GM12878 (cell line): ENCODE measurements at places on chromosomes 1 and 21. TPM values are rescaled to one million over a fixed set of nuclear protein-coding genes. Genes with fewer than 3 reads are reported as not detected.

AGBL4 gene
- total RNA-seq = not detected in 2 replicates

GRCh38 chr21:21034036-21034435 lies 35.8 kb downstream of the NCAM2 start:
- DNase-seq = no peak

DNA sequence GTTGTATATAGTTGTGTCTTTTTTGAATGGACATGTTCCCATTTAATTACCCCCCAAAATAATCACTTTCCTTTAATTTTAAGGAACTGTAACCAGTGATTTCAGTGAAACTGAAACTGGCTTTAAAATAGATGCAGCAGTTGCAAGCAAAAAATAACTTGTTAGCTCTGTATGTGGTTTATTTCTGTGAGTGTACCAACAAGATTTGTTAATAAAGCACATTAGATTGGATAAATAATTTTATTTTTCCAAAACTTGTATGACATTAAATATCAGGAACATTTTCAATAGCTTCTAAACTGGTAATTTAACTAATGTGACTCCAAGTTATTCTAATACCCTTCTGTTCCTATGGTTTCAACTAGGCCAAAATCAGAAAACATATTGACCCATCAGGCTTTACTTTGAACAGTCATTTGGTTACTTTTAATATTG lies 184.3 kb upstream of the CACYBP start:
- DNase-seq = no peak

IFFO2 gene
- 18.4 and 20.5 TPM in 2 replicates for total RNA-seq

DNA sequence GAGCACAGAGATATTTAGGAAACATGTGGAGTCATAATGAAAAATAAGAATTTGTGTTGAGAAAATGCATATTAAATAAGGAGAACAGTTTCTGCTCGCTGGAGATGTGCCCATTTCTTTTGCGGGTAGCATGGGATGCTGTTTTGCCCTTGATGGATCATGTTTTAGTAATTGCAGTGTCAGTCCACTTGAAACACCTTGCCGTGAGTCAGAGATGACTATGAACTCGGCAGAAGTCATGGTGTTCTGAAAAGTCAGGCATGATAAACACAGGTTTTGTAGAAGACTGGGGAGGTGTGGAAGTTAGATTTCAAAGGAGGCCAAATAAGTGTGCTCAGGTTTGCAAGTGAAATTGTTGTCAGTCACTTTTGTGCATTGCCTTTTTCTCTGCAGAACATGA lies 315.0 kb upstream of the LRRC7 start:
- DNase-seq = no peak

- no peak for DNase-seq
Measured at GRCh38 chr1:113714606-113715269, 44.5 kb downstream of the PHTF1 start.

PRAMEF5 gene
- total RNA-seq = not detected in 2 replicates

GRCh38 chr1:119840745-119841144 lies 29.5 kb upstream of the REG4 start:
- DNase-seq = no peak

PLA2G4A gene
- total RNA-seq = 1.1 TPM in 2 replicates

DNA sequence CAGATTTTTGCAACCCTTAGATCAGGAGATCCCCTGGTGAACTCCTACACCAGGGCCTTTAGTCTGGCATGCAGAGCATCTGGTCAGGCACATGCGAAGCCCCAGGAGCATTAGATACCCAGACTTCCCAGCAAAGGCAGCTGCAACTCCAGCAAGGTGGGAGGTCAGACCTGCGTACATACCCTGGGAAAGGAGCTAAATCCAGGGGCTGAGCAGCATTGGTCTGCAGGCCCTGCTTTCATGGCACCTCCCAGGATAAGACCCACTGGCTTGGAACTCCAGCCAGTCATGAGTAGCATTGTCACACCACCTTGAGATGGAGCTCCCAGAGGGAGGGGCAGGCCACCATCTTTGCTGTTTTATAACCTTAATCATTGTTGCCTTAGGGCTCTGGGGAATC lies 92.3 kb downstream of the KCNT2 start:
- no peak for DNase-seq
